Cardiac muscle cell (in vitro differentiated cells and primary cell): ENCODE measurements at places on chromosomes 12 and 14. TPM values are rescaled to one million over a fixed set of nuclear protein-coding genes. Genes with fewer than 3 reads are reported as not detected.

GRCh38 chr12:31120392-31121008 is 46.8 kb downstream of the DDX11 start:
- DNase-seq = no peak

GRCh38 chr14:100104006-100104352 is 38.8 kb downstream of the EVL start:
- no peak for DNase-seq

GRCh38 chr14:34124585-34124984 is 173.7 kb upstream of the EGLN3 start:
- no peak for DNase-seq

- no peak for DNase-seq
These were observed 101.3 kb upstream of the E2F7 start for GRCh38 chr12:77166696-77167095.

DNA sequence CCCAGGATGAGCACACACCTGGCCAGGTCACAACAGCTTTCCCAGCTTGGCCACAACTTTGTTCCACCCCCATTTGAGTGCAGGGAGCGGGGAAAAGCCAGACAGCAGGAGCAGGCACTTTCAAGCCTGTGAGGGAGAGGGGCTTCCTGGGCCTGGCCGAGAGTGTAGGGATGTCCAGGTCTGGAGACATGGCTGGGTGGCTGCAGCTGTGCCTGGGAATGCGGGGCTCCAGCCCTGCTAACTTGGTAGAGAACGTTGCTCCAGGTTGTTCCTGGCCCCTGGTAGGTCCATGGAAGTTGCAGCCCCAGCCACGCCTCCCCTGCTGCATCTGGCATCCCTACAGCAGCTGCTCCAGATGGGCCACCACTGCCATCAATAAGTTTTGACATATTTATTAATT is 738.5 kb downstream of the SLC6A15 start:
- no peak for DNase-seq

The AMHR2 gene
- total RNA-seq = 39.8 and 60.0 TPM in 2 replicates

The PPFIA2 gene
- total RNA-seq = 18.7 and 53.5 TPM in 2 replicates

The CLEC4D gene
- total RNA-seq = 0.45 and 0.56 TPM in 2 replicates
